Effector CD8-positive, alpha-beta T cell (primary cell): ENCODE measurements at places on chromosomes 3 and 15.

GRCh38 chr15:70071799-70072198 lies 25.9 kb downstream of the TLE3 start:
- no peak for DNase-seq

- DNase-seq, result no peak
These were observed 181.9 kb upstream of the KBTBD8 start for GRCh38 chr3:66816090-66816761.

DNA sequence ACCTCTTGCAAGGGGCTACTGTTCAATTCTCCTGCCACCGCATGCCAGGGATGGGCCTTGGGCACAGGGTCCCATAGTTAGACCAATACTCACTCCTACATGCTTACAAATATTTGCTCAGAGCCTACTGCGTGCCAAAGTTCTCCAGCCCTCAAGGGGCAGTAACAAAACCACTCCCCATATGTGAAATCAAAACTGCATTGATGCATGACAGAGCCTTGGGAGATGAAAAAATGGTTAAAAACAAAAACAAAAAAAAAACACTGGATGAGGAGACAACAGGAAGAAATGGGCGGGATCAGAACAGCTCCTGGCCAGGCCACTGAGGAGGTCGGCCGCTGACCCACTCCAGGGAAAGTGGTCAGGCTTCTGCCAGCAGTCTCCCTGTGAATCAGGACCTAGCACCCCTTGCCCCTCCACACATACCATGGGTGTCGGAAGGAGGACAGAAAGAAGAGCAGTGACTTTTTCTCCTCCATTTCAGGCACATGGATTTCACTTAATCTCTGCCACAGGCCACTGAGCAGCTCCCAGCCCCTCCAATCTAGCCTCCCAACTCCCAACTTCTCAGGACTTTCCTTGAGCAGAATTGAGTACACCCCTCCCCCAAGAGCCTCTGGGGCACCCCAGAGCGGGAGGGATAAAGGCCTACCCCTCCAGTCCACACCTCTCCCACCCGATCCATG lies 2.8 kb downstream of the PLXNB1 start:
- no peak for DNase-seq

GRCh38 chr15:36831904-36832287 lies 252.5 kb downstream of the CDIN1 start:
- DNase-seq, result no peak

- peak; percentile 60 for DNase-seq
These were observed 2.1 kb downstream of the TLE3 start for GRCh38 chr15:70095408-70096214.

DNA sequence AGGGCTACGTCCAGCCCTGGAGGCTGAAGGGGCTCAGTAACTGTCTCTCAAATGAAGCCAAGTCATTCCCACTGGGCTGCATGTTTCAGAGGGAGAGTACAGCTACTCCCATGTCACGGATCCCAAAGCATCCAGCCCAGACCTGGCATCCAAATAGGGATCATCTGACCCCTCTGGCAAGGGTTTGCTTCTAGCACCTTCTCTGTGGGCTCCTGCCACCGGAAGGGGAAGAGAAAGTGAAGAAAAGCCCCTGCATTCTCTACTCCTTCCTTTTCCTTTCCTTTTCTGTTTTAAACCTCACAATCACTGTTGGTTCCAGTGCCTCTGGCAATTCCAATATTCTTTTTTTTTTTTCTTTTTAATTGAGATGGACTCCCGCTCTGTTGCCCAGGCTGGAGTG lies 64.5 kb upstream of the CTSH start:
- no peak for DNase-seq

GRCh38 chr15:50109076-50109987 lies 9.7 kb downstream of the ATP8B4 start:
- DNase-seq, result no peak
